PC-9 (cell line): ENCODE measurements at places on chromosomes 1 and 21. TPM values are rescaled to one million over a fixed set of nuclear protein-coding genes. Genes with fewer than 3 reads are reported as not detected.

- peak overlapping the region; percentile 91 for H3K4me3 ChIP-seq
- no peaks in the 10 kb centered on the region for H3K27me3 ChIP-seq
- no peaks in the 10 kb centered on the region for H3K36me3 ChIP-seq
- DNase-seq, result peak; percentile 81
- peaks cover 42% of the 10 kb centered on the region for H3K4me1 ChIP-seq
Measured at GRCh38 chr1:153962088-153963029, 978 bp downstream of the SLC39A1 start.

GRCh38 chr1:181087400-181087901, 1.0 kb upstream of the IER5 start:
- peak overlapping the region; percentile 91 for H3K4me3 ChIP-seq
- DNase-seq, result no peak
- H3K27ac ChIP-seq, result peak overlapping the region; percentile 92
- no peaks in the 10 kb centered on the region for H3K27me3 ChIP-seq
- peaks cover 26% of the 10 kb centered on the region for H3K36me3 ChIP-seq
- peaks cover 30% of the 10 kb centered on the region for H3K4me1 ChIP-seq

- no peaks in the 10 kb centered on the region for H3K27me3 ChIP-seq
- no peak overlapping the region for H3K27ac ChIP-seq
- no peak overlapping the region for H3K4me3 ChIP-seq
- DNase-seq, result no peak
- H3K36me3 ChIP-seq, result no peaks in the 10 kb centered on the region
Measured at GRCh38 chr1:17314491-17314971, 6.5 kb downstream of the PADI4 start.

DNA sequence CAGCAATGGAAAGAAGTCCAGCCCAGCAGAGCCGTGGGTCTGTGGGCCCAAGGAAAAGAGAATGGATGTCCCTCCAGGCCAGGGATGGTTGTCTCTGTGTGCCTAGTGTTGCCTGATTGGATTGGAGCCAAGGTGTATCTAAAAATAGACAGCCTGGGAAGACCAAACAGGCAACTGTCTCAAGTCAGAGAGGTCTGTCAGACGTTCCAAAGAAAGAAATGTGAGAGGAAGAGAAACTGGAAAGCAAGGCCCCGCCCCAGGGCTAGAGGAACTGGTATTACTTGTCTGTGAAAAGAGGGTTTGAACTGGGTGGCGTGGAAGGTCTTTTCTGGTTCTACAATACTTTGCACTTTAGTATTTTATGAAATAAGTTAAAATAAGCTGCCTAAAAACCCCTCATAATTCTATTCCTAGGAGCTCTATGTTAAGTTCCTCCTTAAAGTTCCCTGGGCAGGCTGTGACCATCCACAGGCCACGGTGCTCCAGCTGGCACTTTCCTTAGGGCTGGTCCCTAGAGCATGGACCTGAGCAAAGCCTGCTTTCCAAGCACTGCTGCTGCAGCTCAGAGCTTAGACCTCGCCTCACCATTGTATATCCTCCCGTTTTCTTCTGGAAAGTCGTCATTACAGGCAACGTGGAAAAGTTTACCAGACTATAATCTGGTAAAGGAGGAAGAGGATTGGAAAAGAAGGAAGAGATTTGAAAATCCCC, 151.6 kb downstream of the DISC1 start:
- H3K4me1 ChIP-seq, result peaks cover 36% of the 10 kb centered on the region
- no peaks in the 10 kb centered on the region for H3K27me3 ChIP-seq
- H3K27ac ChIP-seq, result peak overlapping the region; percentile 76
- DNase-seq, result peak; percentile 78
- H3K36me3 ChIP-seq, result no peaks in the 10 kb centered on the region
- no peak overlapping the region; the same call in 1 of the 2 replicates for H3K4me3 ChIP-seq

GRCh38 chr1:155472491-155473083, 90.0 kb downstream of the ASH1L start:
- 0 out of 2 replicates have a peak, but pooled peaks cover 6% of the 10 kb centered on the region for H3K36me3 ChIP-seq
- no peak overlapping the region for H3K4me3 ChIP-seq
- no peak overlapping the region for H3K27ac ChIP-seq
- no peaks in the 10 kb centered on the region for H3K27me3 ChIP-seq
- H3K4me1 ChIP-seq, result no peaks in the 10 kb centered on the region
- DNase-seq, result no peak

GRCh38 chr1:106910798-106911197, 145.7 kb upstream of the PRMT6 start:
- no peaks in the 10 kb centered on the region for H3K27me3 ChIP-seq
- 0 out of 2 replicates have a peak, but pooled peaks cover 4% of the 10 kb centered on the region for H3K4me1 ChIP-seq
- DNase-seq, result no peak
- no peak overlapping the region for H3K27ac ChIP-seq
- H3K36me3 ChIP-seq, result no peaks in the 10 kb centered on the region

DNA sequence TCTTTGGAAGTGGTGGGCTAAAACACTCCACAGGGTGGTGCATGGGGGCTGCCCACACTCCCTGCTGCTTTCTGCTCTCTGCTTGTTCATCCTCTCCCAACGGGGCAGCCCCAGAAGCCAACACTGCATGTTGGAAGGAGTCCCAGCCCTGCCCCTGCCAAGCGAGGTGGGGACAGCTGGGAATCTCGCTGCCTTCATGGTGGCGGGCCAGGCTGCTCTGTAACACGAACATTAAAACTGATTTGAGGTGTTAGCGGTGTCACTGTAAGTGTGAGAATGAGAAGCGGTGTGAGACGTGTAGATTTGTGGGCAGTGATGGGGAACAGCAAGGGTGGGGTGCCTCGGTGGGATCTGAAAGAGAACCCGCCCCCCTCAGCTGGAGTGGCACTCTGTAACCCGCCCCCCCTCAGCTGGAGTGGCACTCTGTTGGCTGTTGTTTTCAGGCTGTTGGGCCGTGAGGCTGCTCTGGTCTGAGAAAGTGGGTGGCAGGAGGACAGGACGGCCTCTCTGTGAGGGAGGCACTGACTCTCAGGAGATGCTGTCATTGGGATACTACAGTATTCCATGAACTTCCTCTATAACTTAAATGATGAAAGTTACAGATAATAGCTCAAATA, 80.9 kb downstream of the PCBP3 start:
- H3K4me3 ChIP-seq, result no peak overlapping the region
- H3K27ac ChIP-seq, result no peak overlapping the region
- H3K36me3 ChIP-seq, result no peaks in the 10 kb centered on the region
- peaks cover 78% of the 10 kb centered on the region for H3K27me3 ChIP-seq
- no peaks in the 10 kb centered on the region for H3K4me1 ChIP-seq

GRCh38 chr1:178958491-178958890, 67.2 kb upstream of the FAM20B start:
- no peak overlapping the region for H3K27ac ChIP-seq
- no peaks in the 10 kb centered on the region for H3K4me1 ChIP-seq
- H3K4me3 ChIP-seq, result no peak overlapping the region

DNA sequence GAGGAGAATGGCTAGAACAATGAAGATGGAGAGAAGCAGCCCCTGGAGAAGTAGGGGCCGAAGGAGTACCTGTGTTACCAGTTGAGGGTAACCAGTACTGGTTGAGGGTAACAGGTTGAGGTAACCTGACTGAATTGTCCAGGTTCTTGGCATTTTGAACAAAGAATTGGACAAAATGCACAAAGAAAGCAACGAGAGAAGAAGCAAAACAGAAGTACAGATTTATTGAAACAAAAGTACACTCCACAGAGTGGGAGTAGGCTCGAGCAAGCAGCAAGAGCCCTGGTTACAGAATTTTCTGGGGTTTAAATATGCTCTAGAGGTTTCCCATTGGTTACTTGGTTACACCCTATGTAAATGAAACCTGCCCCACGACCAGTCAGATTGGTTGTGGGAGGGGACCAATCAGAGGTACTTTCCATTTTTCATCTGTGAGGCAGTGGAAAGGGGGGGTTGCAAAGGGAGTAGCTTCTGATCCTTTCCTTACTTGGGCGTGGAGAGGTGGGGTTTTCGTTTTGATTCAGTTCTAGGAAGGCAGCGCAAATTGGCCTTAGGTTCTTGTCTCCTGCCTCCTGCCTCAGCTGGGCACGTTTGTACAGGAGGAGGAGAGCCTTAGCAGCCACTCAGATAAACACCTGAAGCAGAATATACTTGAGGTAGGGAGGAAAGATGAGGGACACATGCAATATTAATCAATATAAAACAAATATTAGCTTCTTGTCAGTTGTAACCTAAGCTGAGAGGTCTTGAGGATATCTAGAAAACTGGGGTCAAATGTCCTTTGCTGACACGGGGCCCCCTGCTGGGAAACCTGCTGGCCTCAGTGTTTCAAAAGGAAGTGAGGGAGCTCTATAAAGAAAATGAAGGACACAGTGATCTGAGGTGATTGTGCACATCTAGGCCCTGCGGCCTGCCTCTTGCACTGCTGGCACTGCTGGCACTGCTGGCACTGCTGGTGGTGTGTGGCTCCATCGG, 14.3 kb upstream of the LSM10 start:
- no peaks in the 10 kb centered on the region for H3K27me3 ChIP-seq
- H3K27ac ChIP-seq, result no peak overlapping the region
- no peak for DNase-seq

- no peak for DNase-seq
- no peaks in the 10 kb centered on the region for H3K36me3 ChIP-seq
- H3K27me3 ChIP-seq, result peaks cover 29% of the 10 kb centered on the region
- no peak overlapping the region for H3K27ac ChIP-seq
Measured at GRCh38 chr1:157314408-157314807, 176.2 kb upstream of the ETV3 start.

DNA sequence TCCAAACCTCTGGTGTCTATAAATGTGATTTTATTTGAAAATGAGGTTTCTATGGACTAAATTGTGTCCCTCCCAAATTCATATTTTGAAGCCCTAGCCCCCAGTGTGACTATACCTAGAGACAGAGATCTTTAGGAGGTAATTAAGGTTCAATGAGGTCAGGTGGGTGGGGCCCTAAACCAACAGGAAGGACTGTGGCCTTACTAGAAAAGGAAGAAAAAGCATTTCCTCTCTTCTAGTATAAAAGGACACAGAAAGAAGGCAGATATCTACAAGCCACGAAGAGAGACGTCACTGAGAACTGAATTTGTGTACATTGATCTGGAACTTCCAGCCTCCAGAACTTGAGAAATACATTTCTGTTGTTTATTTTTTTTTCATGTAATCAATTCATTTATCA, 123.1 kb upstream of the RUNX1 start:
- no peaks in the 10 kb centered on the region for H3K36me3 ChIP-seq
- H3K4me1 ChIP-seq, result no peaks in the 10 kb centered on the region
- H3K4me3 ChIP-seq, result no peak overlapping the region
- H3K27me3 ChIP-seq, result no peaks in the 10 kb centered on the region
- no peak overlapping the region for H3K27ac ChIP-seq

DNA sequence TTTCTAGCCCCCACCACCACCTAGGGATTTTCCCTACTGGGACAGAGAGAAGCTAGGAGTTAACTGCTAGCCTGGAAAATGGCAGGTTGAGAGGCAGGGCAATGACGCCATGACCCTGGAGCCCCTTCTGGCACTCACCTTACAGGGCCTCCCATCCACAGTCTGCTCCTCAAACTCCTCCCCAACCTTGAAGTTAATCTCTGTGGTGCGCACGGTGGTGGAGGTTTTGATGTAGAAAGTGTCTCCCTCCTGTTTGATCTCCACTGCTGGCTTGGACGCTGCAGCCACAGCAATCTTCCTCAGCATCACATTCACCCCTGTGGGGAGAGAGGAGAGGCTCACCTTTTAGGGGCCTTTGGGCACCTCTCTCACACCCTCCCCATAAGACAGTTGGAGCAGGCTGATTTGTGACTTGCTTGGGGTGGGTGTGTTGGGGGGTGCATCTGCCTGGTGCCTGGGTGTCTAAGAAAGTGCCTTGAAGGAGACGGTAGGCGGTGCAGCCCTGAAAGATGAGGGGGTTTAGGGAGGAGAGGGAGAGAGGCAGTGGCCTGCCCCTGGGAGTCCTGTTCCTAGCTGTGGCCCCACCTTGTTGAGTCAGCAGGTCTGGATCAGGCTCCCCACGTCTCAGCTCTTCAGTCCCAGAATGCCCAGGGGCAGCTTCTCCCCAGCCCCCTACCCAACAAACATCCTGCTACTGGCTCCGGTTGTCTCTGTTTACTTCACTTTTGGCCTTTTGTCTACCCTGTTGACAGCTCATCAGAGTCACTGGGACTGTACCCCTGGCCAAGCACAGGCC, 4.4 kb downstream of the CRABP2 start:
- H3K4me1 ChIP-seq, result peaks cover 25% of the 10 kb centered on the region
- H3K4me3 ChIP-seq, result no peak overlapping the region
- no peak for DNase-seq

- no peaks in the 10 kb centered on the region for H3K36me3 ChIP-seq
- H3K27me3 ChIP-seq, result peaks cover 20% of the 10 kb centered on the region
- no peak overlapping the region for H3K27ac ChIP-seq
- no peak for DNase-seq
- no peaks in the 10 kb centered on the region for H3K4me1 ChIP-seq
- H3K4me3 ChIP-seq, result no peak overlapping the region
Measured at GRCh38 chr1:177069490-177069889, 95.0 kb downstream of the ASTN1 start.

DNA sequence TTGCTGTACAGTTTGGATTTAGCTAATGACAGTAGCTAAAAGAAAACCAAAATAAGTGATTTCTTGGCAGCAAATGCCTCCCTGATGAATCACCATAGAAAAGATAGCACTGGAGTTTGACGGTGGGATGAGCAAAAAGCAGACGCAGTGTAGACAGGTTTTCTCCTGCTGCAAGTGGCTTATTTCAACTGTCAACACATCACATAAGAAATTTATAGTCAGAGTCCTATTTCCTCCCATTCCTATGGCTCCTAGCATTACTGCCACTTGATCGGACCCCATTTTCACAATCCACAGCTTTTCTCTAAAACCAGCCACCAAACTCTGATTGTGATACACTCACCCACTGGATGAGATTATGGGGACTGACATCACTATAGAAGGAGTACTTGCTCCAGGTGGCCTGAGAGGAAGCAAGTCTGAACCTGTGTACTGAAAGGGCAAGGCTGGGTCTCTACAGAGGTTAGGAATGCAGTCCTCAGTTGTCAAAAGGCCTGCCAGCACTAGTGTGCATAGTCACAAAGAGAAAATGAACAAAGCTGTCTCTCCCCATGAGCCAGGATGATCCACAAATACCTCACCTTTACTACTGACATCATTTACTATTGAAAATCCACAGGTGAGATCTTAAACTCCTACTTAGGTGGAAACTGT, 359.8 kb downstream of the LTN1 start:
- H3K4me1 ChIP-seq, result peaks cover 19% of the 10 kb centered on the region
- no peak overlapping the region for H3K27ac ChIP-seq
- DNase-seq, result no peak
- no peak overlapping the region for H3K4me3 ChIP-seq
- H3K27me3 ChIP-seq, result no peaks in the 10 kb centered on the region

TPM3 gene
- 375 and 491 TPM in 2 replicates for total RNA-seq

SERTAD4 gene
- total RNA-seq, result 12.9 and 22.6 TPM in 2 replicates

LCE2B gene
- total RNA-seq, result not detected in 2 replicates

CYP4Z1 gene
- not detected in 2 replicates for total RNA-seq

USH2A gene
- not detected in 2 replicates for total RNA-seq

RNU1-4 gene
- total RNA-seq, result 1,333 and 3,235 TPM in 2 replicates
